ENCODE measurements at places on chromosomes 1 and 21. TPM values are rescaled to one million over a fixed set of nuclear protein-coding genes. Genes with fewer than 3 reads are reported as not detected.

DNA sequence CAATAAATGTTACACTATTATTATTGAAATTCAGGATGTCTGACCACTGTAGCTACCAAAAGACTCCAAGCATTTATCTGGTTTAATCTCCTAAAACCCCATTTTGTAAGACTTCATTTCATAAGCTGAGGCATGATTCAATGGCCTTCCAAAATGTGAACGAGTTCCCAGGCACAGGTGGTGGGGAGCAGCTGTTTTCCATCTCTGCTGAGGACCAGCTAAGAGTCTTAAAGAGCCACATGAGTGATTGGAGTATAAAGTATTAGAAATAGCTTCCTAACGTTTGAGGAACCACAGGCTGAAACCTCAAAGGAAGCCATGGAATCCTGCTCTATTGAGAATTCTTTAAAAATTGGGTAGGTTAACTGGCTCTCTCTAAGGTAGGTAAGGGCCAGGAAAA, 44.9 kb downstream of the SEC16B start:
- no peaks in the 10 kb centered on the region for H3K4me1 ChIP-seq
- DNase-seq: no peak
- peaks cover 7% of the 10 kb centered on the region for H3K36me3 ChIP-seq
- no peak overlapping the region for H3K27ac ChIP-seq

DNA sequence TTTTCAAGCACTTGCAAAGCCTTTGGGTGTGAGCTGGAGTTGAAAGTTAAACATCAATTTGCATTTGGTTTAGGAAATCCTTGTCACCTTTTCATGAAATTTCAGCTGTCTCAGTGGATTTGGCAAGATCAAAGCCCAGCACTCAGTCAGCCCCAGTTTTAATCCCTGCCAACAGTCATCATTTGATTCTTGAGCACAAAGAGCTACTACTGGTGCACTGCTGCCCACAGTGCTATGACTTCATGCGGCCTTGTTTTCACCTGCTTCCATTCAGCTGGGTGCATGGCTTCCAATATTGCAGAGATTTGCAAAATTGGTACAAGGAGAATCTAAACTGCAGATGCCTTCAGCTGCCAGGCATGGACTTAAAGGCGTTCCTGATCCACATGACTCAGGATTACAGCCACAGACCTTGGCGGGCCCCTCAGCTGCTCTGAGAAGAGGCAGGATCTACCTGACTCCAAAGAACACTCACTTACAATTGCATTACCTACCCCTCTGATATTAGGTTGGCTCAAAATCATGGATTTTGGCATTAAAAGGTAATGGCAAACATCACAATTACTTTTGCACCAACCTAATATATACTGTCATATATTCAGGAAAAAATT, 259.1 kb downstream of the DSCAM start:
- peaks cover 4% of the 10 kb centered on the region for H3K27me3 ChIP-seq
- H3K36me3 ChIP-seq: no peaks in the 10 kb centered on the region
- H3K27ac ChIP-seq: no peak overlapping the region
- DNase-seq: no peak

DNA sequence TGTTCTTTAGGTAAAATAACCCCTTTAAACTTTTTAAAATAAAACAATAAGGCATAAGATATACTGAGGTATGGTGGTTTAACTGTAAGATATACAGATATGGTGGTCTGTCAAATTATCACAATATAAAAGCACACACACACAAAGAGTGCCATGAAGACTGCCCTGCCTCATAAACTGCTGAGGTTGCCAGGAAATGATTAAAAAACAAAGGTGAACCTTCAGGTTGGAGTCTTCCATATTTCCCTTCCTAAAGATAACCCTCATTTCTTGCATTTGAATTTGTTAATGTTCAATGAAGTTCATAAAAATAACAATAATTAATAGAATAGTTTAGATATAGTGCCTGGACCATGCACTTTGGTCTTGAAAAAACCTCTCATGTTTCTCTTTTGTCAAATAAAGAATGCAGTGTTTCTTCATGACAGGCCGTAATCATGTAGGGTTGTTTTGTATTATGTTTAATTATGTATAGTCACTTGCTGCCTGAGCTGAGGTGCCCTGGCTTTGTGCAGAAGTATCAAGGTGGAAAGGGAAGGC, 123.6 kb upstream of the B3GALT2 start:
- H3K27me3 ChIP-seq: no peaks in the 10 kb centered on the region
- DNase-seq: no peak
- no peaks in the 10 kb centered on the region for H3K36me3 ChIP-seq
- no peak overlapping the region for H3K4me3 ChIP-seq

KCNH1 gene
- not detected for total RNA-seq

PGLYRP4 gene
- total RNA-seq: not detected
